ENCODE measurements at places on chromosomes 3 and 15.
A peak's percentile ranks its signal among the peaks of the same experiment; 100 is the strongest.

DNA sequence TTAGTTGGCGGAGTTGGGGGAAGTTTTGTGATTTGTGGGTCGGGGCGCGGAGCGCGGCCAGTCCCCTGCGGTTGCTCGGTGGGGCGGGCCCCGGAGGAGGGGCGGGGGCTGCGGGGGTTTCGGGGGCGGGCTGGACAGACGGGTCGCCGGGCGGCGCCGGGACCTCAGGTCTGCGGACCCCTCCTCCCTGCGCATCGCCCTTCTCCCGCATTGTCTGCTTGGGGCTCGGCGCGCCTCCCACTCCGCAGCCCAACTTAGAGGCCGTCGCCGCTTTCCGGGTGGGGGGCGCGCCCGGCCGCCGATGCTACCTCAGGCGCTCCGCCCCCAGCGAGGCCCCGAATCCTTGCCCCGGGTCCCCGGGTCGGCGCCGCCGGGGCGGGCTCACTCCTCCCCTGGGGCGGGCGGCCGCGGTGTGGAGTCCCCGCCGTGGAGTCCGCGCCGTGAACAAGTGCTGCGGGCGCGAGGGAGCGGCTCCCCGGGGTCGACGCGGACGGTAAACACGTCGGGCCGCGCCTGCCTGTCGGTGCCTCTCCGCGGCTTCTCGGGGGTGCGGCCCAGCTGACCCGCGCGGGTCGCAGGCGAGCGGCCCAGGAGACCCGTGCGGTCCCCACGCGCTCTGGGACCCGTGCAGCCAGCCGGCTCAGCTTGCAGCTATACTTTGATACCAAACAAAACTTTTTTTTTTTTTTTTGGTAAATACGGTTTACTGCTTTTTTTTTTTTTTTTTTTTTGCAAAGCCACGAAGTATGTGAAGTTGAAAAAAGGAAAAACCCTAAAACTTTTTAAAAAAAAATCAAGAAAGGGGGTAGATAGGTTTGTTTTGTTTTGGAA is 624 bp downstream of the AKAP13 start:
- DNase-seq = peak; percentile 20

DNA sequence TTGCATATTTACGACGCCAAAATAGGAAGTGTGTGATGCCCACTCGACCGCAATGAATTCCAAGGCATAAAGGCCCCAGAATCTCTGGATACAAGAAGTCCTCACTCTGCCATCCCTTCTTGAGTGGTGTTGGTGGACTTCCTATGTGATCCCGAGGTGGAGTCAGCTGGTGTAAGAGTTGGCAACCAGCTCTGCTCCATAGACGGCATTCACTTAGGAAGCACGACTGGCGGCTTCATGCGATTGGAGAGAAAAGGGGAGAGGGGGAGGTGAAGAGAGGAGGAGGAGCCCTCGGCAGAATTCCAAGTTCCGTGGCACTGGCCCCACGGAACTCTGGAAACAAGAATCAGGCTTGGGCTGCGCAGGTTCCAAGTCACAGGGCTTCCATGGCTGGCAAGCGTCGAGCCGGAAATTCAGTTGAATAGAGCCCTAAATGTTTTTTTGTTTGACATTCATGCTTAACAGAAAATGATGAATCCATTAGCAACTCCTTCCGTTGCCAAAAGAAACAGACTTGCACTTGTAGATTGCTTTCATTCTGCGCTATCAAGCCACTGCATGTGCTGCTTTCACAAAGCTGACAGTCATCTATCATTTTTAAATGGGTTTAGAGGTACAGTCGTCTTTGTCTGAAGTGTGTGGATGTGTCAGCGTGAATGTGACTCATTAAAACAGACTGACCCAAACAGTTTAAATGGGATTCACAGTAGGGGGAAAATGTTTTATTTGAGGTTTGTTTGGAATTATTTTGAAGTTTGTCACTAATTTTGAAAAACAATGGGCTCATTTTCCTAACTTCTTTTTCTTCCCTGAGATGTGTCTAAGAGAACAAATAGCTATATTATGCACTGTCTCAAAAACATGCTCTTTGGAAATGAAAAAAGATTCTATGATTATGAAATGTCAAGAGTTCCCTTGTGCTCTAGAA is 428.3 kb upstream of the ATP11B start:
- DNase-seq = no peak

GRCh38 chr15:45759936-45760335 is 125.1 kb downstream of the SQOR start:
- no peak for DNase-seq

DNA sequence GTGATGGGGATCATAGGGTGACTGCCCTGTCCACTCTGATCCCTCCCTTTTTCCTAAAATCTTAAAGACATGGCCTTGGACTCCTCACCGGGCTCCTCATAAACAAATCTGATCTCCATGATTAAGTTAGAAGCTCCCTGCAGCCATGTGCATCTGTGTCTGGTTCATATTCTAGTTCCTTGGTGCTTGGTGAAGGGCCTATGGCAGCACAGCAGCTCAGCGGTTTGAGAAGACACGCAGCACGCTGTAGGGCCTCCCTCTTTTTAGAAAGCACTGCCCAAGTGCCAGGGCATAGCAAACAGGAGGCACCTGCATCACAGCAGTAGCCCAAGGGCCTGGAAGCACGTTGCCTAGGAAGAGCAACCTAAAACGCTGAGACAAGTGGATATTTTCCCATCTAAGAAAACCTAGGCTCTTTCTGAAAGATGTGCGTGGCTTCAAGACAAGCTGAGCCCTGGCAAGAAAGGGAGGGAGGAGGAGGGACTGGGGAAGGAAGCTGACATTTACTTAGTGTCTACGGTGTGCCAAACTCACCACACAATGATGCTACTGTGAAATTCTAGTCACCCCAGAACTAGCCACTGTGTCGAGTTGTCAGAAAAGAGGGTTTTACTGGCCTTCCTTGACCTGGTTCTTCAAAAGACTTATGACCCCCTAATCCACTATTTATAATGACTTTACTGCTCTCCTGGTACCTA is 14.9 kb upstream of the ULK3 start:
- DNase-seq = no peak

DNA sequence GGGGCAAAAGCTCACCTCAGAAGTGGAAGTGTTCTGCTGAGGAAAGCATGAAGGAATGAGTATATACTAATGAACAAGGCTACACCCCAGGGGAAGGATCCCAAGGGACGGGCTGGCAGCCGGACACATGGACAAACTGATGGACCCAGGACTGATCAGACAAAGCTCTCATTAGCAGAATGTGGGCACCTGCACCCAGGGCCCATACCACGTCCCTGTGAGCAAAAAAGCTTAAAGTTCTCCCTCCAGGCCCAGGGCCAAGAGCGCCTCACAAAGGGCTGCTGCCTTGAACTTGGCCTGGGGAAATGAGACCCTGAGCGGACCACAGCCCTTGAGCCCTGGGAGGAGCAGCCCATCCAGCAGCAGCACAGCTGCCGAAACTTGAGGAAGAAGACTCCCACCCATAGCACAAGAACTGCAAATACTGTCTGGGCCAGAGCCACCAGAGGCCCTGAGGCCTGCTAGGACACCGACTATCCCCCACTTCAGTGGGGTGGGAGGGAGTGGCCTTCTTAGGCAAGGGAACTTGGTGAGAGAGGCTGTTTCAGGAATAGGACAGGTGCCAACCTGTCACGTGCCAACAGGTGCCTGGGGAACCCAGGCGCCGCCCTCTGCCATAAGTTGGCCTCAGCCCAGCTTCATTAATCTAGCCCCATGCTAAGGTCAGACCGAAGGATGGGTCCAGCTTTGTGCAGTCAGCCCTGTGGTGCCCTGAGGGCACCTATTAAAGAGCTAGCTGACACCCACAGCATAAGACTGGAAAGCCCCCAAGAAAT is 2.3 kb upstream of the GMPPB start:
- DNase-seq = no peak

GRCh38 chr3:49787182-49787464 is 781 bp upstream of the IP6K1 start:
- DNase-seq = no peak

DNA sequence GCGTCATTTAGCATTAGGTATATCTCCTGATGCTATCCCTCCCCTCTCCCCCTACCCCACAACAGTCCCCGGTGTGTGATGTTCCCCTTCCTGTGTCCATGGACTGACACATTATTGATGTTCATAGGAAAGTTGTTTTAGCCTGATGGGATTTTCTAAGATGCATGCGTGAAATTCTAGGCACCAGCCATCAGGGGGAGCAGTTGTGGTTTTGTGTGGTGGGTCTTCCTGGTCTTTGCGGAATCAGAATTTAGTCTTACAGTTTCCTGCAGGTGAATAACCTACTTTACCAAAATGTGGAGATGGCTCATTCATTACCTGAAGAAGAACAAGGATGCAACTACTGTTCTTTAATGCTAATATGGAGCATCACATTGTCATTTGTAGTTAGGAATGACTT is 455.0 kb upstream of the THBS1 start:
- DNase-seq = no peak

DNA sequence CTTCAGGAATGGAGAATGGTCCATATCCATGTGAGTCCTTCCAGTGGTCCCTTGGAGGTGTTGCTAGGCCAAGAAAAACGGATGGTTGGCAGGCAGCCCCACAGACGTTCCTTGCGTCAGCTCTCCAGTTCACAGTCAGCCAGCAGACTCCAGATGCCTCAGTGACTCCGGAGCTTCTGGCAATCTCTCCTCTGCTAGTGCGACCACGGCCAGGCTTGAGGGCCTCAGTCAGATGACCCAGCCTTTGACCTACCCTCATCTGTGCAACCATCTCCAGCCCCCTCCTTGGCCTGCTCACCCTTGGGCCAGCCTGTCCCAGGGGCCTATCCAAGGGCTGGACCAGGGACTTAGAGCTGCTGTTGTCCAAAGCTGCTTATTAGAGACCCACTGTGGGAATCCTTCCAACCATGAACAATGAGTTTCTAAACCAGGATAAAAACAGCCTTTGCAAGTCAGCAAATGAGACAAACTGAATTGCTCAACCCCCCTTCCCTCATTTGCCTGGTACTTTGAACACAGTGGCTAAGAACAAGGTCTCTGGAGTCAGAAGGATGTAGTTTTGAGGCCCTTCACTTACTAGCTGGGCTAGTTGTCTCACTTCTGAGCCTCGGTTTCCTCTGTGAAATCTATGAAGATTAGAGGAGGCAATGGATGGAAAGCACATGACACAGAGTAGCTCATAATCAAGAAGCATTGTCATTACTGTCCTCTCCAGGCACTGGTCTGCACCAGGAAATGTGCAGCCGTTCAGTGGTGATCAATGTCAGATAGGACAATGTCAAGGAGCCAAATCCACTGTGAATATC is 44.8 kb downstream of the ANP32A start:
- DNase-seq = no peak

- DNase-seq = no peak
Observed at GRCh38 chr3:23484386-23484785, 281.3 kb downstream of the UBE2E2 start.

DNA sequence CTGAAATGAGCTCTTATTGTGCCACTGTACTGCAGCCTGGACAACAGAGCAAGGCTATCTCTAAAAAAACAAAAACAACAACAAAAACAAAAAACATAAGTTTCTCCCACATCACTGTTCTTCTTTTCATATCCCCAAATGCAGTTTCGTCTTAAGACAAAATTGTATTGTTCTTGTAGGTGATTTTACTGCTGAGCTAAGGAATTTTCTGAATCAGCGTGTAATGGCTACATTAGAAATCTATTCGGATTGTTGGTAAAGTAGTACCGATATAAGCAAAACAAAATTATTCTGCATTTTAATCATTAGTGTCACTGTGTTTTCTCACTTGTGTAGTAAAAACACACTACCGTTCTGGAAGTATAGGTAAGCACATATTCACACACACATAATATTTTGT is 512.5 kb downstream of the ROBO1 start:
- DNase-seq = no peak

DNA sequence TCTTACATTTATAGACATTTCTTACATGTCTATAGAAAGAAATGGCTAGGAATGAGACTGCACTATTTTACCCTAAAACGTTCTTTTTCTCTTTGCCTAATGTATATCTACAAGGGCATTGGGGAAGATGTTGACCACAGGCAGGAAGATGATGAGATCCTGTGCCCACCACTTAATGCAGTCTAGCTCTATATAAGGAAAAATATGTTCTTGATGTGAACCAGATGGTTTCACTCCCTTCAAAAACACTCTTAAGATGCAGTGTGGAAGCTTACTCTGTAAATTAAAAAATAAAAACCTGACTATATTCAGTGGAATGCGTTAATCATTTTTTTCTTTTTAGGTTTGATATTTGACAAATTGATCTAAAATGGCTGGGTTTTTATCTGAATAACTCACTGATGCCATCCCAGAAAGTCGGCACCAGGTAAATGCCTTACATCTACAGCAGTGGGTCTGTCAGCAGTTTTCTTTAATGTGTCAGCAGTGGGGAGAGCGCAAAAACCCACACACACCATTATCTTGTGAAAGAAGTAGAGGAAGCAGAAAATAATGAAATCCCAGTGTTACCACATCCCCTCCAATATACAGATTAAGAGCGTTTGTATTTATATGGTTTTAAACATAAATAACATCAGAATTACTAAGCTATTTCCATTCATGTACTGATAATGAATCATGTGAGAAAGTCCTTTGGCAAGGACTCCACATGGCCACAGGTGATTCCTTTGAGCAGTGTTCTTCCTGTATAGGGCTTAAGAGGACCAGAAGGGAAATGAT is 10.1 kb downstream of the AGTR1 start:
- no peak for DNase-seq

DNA sequence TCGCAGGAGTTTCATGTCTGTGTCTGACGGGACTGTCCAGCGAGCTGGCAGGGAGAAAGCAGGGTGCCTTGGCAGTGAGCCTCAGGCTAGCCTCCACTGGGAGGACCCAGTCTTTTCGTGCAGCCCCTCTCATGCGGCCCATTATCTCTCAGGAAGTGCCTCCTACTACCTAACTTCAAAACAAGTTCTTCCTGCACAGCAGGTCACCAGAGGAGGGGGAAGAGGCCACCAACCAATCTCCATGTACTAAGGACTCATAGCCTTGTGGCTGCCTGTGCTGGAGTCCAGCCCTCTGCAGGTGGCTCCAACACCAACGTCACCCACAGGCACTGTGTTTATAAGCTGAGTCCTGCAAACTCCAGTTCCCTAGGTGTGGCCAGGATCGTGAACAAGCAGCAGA is 4.8 kb downstream of the VIPR1 start:
- no peak for DNase-seq

- DNase-seq = no peak
Observed at GRCh38 chr15:32683906-32684584, 33.8 kb upstream of the GREM1 start.

GRCh38 chr3:80017369-80017768 is 249.6 kb upstream of the ROBO1 start:
- DNase-seq = no peak

DNA sequence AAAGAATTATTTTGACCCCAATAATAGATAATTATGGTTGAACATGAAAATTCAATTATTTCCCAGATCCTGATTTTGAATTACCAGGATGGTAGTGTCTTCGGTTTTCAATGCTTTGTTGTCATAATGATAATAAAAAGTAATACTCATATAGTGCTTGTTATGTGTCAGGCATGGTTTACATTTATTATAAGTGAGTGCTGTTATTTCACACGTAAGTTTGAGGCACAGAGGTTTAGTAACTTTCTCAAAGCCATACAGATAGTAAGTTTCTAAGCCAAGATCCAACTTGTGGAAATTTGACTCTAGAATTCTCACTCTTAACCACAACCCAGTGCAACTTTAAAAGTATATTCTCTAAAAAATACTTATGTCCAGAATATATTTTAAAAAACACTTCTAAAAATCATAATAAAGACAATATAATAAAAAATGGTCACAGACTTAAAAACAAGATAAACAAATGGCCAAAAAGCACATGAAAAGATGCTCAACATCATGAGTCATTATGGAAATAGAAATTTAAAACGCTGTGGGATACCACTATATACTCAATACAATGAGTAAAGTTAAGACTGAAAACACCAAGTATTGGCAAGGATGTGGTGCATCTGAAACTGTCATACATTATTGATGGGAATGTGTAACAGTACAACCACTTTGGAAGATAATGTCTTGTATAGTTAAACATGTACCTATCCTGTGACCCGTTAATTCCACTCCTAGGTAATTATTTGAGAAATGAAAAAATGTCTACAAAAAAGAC is 45.2 kb downstream of the SPRED1 start:
- DNase-seq = no peak

All from stimulated activated CD8-positive, alpha-beta memory T cell treated with anti-CD3 and anti-CD28 coated beads, Interleukin-2, amount 100 ng/mL, for 1 hour (primary cell).